Smooth muscle cell of the umbilical artery (primary cell): ENCODE measurements at places on chromosomes 16 and 17. TPM values are rescaled to one million over a fixed set of nuclear protein-coding genes. Genes with fewer than 3 reads are reported as not detected.

Gene ATPAF2
- total RNA-seq, result 15.4 and 16.0 TPM in 2 replicates

Gene KRTAP4-7
- total RNA-seq, result not detected in 2 replicates

Gene CCL23
- total RNA-seq, result not detected in 2 replicates

Gene CACNG1
- not detected in 2 replicates for total RNA-seq
